Left renal cortex interstitium (tissue), 4 donors: ENCODE measurements at places on chromosomes 1 and 21. TPM values are rescaled to one million over a fixed set of nuclear protein-coding genes. Genes with fewer than 3 reads are reported as not detected.

Gene TARDBP
- 308 TPM for polyA plus RNA-seq

Gene CELA2A
- 0.68 TPM for polyA plus RNA-seq

Gene VHLL
- not detected for polyA plus RNA-seq

Gene TCHH
- polyA plus RNA-seq, result 0.06 TPM

Gene ELAPOR1
- 1.2 TPM for polyA plus RNA-seq

Gene PDE4B
- polyA plus RNA-seq, result 8.6 TPM

Gene S1PR1
- 21.1 TPM for polyA plus RNA-seq

Gene SEC16B
- 3.6 TPM for polyA plus RNA-seq

Gene PM20D1
- polyA plus RNA-seq, result 0.24 TPM

Gene KLHL21
- 17.1 TPM for polyA plus RNA-seq

Gene ABCG1
- polyA plus RNA-seq, result 9.4 TPM

Gene PARP1
- 122 TPM for polyA plus RNA-seq

Gene DCLRE1B
- 11.6 TPM for polyA plus RNA-seq

Gene ADAMTS1
- 111 TPM for polyA plus RNA-seq

Gene NPPB
- polyA plus RNA-seq, result not detected

Gene PGLYRP3
- not detected for polyA plus RNA-seq

Gene MMEL1
- polyA plus RNA-seq, result 3.1 TPM

Gene CD1B
- not detected for polyA plus RNA-seq

Gene IL20
- polyA plus RNA-seq, result not detected

Gene CD101
- 2.1 TPM for polyA plus RNA-seq
